ENCODE measurements at places on chromosomes 12 and 14.

DNA sequence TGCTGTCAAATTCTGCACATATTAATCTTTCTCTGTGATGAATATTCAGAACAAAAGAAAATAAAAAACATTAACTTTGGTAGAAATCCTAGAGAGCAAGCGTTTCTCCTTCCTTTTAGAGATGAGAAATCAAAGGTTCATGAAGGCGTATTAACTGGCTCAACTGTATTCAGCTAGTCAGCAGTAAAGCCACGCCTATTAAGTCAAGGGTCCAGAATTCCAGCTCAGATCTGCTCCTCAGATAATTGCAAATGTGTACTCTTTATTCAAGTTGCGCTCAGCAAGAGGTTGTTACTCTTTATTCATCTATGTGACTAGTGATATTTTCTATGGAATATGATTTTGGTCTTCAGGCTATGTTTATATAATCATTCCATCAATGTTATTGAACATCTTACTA lies 13.1 kb upstream of the POC1B start:
- no peak for DNase-seq

GRCh38 chr14:68598621-68599447 lies 194.0 kb downstream of the ZFP36L1 start:
- DNase-seq, result no peak

GRCh38 chr14:90611936-90612335 lies 204.3 kb downstream of the TTC7B start:
- no peak for DNase-seq

DNA sequence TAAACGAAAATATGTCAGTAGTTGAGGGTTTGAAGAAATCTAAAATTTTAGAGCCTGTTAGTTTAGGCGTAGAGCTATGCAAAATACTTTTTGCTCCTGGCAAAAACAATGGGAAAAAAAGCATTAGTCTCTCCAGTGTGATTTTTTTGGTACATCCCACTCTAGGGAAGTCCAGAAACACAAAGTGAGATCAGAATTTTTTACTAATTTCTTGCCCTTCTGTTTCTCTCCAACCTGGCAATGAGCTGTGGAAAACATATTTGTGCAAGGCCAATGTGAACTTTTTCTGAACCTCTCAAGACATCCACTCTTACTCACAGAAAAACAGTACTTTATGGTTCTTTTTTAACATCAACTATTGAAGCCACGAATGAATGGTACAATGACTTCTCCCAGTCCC lies 56.9 kb upstream of the DCN start:
- no peak for DNase-seq

GRCh38 chr14:20327005-20327869 lies 5.8 kb downstream of the CCNB1IP1 start:
- no peak for DNase-seq

GRCh38 chr12:124693111-124693723 lies 125.8 kb upstream of the NCOR2 start:
- no peak for DNase-seq

- DNase-seq, result no peak
These were observed 41.3 kb upstream of the CHST11 start for GRCh38 chr12:104415342-104415980.

GRCh38 chr12:85281636-85282312 lies 1.8 kb downstream of the ALX1 start:
- DNase-seq, result no peak

GRCh38 chr12:30932881-30933280 lies 6.3 kb downstream of the TSPAN11 start:
- DNase-seq, result no peak

GRCh38 chr12:3931776-3932175 lies 58.6 kb upstream of the PARP11 start:
- DNase-seq, result peak; percentile 69

GRCh38 chr12:21881965-21882364 lies 59.3 kb downstream of the ABCC9 start:
- DNase-seq, result no peak

GRCh38 chr12:51687614-51688013 lies 96.6 kb downstream of the SCN8A start:
- DNase-seq, result no peak

DNA sequence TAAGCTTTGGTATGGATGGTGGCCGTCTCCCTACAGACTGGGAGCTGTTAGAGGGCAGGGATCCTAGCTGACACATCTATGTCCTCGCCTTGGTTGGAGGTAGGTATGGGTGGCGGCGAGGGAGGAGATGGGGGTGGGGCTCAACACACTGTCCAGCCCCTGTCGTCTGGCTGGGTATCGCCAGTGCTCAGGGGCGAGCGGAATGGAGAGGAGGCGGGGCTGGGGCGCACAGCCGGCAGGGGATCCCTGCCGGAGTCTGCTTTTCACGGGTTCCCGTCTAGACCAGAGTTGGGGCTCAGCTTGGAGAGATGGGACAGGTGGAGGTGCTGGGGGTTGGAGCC lies 16.1 kb downstream of the TAMALIN start:
- no peak for DNase-seq

- no peak for DNase-seq
These were observed 1.4 kb downstream of the ASIC1 start for GRCh38 chr12:50058743-50059312.

GRCh38 chr14:91649930-91650329 lies 82.0 kb downstream of the CATSPERB start:
- no peak for DNase-seq

All from left forelimb (tissue), 1 donor.